ENCODE measurements at places on chromosomes 2 and 18.

DNA sequence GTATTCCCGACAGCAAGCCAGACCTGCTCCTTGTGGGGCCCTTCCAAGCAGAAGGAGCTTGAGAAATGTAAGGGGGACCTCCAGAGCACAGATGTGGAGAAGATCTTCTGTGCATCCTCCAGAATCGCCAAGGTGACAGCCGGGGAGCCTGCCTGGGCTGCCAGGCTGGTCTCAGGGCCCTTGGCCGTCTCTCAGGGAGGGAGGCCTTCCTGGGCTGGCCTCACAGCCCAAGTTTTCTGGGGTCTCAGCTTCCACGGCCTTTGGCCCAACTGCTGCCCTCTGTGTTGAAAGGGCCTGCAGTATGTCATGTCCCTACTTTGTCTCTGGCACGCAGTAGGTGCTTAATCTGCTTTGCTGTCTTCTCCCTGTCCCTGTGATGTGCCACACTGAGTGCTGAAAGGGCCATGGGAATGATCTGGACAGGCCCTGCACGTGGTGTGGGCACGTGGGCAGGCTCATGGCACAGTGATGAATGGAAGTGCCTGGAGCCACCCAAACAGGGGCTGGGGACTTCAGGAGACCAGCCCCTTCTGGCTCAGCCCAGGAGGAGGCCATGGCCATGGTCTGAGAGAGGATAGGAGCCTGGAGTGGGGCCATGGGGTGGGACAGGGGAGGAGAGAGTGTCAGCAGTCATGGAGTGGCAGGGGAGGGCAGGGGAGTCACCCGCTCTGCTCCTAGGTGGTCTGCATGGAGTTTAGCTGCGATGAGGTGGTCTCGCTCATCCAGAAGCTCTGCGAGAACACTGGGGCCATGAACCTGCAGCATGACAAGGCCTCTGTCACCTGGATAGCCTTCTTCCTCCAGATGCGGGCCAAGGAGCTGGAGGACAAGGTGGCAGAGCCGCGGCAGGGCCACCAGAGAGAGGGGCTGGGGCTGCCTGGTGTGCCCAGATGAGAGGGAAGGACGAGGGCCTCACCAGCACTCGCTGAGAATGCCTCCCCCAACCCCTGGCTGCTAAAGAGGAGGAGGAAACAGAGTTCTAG is 35.4 kb downstream of the HJURP start:
- DNase-seq: no peak

- no peak for DNase-seq
Measured at GRCh38 chr18:12008842-12009580, 27.7 kb downstream of the IMPA2 start.

- DNase-seq: no peak
Measured at GRCh38 chr18:1599196-1599595, 694.5 kb downstream of the ADCYAP1 start.

GRCh38 chr2:38613126-38613848 is 10.6 kb upstream of the HNRNPLL start:
- peak; percentile 11 for DNase-seq

- DNase-seq: no peak
Measured at GRCh38 chr2:10282611-10283105, 20.0 kb upstream of the HPCAL1 start.

DNA sequence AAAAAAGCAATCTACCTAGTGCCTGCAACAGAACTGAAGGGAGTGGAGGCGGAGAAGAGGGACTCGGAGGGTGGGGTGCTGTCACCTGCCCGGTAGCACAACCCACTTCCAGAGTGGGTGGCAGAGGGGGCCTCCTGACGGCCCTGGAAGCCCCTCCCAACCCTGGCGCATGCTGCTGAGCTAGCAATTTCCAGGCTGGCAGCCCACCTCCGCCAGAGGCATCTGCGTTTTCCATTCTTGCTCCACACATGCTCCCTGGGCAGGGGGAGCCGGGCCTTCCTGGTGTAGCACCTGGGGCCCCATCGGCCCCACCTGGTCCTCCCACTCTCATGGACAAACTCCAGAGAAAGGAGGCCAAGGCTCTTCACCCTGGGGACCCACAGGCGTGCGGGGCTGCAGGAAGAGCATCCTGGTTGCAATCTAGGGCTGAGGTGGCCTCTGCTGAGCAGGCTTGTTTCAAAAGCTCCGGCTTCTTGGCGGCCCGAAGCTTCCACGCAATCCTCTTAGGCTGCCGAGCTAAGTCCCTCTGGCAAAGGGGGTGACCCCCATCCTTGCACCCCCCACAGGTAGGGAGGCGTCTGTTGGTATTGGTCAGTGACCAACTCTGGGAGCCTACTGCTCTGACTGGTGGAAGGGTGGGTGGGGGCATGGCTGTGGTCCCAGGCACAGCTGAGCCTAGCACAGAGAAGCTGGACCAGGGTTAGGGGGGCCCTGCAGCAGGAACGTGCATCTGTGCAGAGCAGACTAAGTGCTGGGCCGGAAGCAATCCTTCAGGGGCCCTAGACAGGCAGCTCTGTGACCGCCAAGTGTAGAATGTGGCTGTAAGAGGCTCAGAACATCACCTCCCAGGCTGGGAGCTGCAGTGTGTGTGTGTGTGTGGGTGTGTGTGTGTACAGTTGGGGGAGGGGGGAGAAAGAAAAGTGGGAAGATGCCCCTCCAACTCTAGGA is 2.6 kb downstream of the HS6ST1 start:
- no peak for DNase-seq

DNA sequence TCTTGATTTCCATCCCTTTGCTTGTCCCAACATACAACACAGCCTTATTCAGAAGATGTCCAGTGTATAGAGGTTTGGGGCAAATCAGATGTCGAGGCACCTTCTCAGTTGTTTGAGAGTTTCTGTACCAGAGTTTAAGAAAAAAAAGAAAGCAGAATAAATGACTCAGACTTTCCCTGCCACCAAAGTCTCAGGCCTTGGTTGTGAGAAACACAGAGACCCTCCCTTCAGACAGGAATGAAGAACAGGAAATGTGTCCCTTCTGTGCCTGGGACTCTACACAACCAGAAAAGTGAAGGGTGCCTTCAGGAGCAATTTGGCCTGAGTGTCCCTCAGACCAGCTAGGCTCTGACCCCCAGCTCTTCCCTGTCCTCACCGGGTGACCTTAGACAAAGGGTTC is 37.3 kb upstream of the REL start:
- DNase-seq: no peak

- no peak for DNase-seq
Measured at GRCh38 chr2:225274751-225275150, 124.8 kb upstream of the NYAP2 start.

DNA sequence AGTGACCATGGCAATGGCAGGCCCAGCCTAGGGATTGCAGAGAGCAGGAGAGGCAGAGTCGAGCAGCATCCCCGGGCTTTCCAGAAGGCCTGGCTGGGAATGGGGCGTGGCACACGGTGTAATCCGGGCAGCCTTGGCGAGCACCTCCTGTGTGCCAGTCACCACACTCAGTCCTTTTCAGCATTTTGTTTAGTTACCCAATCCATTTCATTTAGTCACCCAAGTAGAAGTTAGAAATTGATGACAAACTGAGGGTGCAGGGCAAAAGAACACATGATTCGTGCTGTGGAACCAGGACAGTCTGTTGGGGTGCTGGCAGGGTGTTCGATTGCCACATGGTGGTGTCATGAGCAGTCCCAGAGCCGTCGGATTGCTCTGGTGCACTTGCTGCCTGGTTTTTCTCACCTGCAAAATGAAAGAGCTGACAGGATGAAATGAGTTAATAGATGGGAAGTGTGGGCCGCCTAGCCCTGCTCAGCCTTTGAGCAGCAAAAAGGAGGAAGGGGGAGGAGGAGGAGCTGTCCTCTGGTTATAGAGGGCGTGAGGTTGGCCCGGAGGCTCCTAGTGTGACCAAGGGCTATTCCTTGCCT is 299.4 kb downstream of the AGAP1 start:
- no peak for DNase-seq

DNA sequence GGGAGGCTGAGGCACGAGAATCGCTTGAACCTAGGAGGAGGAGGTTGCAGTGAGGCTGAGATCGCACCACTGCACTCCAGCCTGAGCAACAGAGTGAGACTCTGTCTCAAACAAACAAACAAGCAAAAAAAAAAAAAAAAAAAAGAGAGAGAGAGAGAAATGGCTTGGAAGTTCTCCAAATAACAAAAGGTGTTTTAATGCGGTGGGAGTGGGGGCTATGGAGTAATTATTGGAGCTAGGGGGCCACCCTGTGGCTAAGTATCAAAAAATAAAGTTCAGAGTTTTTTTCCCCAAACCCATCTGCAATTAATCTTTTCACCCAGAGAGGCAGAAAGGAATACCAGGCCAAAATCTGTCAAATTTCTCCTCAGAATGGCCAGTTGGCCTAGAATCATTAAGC is 23.0 kb upstream of the CEP68 start:
- DNase-seq: no peak

GRCh38 chr2:218366621-218367414 is 10.2 kb downstream of the CATIP start:
- DNase-seq: no peak

GRCh38 chr18:9627642-9628041 is 13.3 kb upstream of the PPP4R1 start:
- DNase-seq: no peak

DNA sequence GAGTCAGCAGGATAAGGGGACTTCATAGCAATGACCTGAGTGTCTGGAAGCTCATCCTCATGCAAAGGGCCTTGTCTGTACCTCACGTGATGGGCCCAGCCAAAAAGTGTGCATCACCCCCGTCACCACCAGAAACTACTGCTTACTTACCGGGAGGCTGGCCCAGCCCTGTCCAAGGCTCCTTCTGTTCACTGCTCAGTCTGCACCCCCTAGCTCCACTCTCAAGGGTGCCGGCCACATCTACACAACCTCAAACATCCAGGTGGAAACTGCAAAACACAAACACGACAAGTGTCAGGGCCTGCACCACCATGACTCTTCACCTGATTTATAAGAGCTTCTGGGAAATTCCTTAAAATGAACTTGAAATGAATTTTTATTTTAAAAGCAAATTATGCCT is 55.1 kb downstream of the ADD2 start:
- DNase-seq: no peak

DNA sequence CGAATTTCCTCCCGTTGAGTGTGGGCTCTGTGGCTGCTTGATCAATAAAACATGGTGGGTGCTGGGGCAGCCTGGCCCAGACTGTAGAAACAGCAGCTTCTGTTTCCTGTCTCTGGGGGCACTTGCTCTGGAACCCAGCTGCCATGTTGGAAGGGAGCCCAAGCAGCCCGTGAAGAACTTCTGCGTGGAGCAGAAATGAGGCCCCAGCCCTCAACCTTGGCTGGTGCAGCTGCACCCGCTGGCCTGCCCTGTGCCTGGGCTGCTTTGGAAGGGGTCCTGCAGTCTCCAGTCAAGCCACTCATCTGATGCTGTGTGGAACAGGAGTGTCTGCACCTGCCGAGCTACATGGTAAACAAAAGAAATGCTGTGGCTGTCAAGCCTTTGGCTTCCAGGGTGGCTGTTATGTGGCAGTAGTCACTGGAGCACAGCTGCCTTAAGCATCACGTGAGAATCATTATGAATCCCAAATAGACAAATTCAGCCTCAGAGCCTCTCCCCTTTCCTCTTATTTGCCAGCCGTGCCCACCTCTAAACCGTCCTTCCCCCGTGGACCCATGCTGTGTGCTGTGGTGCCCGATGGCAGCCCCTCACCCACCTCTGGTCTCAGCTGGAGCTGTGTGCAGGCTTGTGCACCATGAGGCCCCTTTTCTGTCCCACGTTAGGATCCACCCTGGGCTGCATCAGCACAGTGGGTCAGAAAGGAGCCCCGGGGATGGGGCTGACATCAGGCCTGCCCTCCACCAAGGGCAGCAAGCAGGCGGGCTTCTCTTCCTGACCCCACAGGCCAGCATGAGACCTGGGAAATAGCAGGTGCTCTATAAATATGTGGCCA is 134.0 kb upstream of the HDAC4 start:
- DNase-seq: no peak

GRCh38 chr2:160647967-160648685 is 154.5 kb upstream of the RBMS1 start:
- no peak for DNase-seq

DNA sequence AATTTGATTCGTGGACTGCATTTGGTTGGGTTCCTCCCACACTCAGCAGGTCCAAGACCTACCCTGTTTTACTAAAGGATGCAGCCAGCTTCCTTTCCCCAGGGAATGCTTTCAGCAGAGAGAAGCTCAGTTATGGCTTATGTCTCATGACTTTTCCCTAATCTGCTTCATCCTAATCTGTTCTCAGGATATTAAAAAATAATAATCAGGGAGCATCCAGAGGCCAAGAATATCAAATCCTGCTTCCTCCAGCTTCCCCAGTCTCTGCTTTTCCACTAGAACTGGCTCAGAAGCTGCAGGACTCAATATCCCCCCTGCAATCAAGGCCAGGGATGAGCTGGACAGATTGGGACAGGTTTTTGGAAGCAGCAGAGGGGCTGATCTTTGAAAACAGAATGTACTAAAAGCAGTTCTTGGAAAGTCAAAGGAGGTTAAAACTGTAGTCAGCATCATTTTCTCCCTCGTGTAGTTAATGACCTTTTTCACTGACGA is 326.9 kb upstream of the TNP1 start:
- no peak for DNase-seq

DNA sequence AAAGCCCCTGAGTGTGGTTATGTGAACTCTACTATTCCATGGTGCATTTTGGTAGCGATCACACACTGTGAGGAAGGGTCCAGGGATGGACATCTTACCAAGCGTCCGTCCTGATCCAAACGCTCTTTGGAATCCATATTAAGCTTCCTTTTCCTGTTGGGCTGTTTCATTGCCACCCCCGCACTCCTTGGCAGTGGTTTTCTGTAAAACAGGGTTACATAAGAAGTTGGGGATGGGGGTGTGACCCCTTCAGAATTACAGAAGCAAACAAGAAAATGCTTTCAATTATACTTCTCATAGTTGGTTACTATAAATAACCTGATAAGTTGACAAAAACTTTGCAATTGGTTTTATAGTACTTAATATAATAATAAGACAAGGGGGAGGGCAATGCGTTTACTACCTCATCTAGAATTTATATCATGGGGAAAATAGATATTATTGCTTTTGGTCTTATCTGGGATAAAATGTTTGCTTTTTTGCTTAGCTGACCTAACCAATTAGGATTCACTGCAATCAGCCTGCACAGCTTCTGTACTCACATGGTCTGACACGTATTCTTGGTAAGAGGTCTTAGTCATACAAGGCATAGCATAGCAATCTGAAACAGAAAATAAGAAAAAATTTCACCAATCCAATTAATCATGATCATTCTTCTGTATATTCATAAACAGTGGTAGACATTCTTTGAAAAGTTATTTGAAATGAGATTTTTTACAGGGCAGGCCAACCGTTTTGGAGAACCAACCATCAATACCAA is 103.1 kb downstream of the L3MBTL4 start:
- DNase-seq: no peak

- DNase-seq: peak; percentile 72
Measured at GRCh38 chr2:86807468-86808275, 17.0 kb upstream of the CD8A start.

DNA sequence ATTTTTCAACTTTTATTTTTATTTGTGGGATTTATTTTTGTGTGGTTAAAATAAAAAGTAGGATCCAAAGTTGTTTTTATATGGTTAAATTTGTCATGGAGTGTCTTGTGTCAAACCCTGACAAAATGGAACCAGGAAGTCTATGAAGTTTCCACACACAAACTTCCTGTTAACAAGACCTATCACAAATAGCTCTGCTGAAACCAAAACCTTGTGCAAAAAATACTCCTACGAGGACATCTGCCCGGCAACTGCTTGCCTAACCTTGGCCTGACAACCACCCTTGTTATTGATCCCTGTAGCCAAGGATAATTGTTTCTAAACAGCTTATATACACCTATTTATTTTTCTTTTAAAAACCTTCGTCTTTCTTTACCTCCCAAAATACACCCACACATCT is 389.6 kb downstream of the TRIB2 start:
- no peak for DNase-seq

- DNase-seq: no peak
Measured at GRCh38 chr2:12183032-12183645, 436.7 kb downstream of the LPIN1 start.
